ENCODE measurements at places on chromosomes 6 and 20. TPM values are rescaled to one million over a fixed set of nuclear protein-coding genes. Genes with fewer than 3 reads are reported as not detected.

- no peak for DNase-seq
These were observed 11.4 kb upstream of the MMS22L start for GRCh38 chr6:97294451-97294850.

PRSS16 gene
- total RNA-seq, result 0.98 TPM

GRCh38 chr6:138272533-138273315, 54.4 kb upstream of the PBOV1 start:
- DNase-seq, result no peak

GRCh38 chr20:19008497-19008896, 194.9 kb downstream of the SCP2D1 start:
- DNase-seq, result no peak

ECT2L gene
- not detected for total RNA-seq

DNA sequence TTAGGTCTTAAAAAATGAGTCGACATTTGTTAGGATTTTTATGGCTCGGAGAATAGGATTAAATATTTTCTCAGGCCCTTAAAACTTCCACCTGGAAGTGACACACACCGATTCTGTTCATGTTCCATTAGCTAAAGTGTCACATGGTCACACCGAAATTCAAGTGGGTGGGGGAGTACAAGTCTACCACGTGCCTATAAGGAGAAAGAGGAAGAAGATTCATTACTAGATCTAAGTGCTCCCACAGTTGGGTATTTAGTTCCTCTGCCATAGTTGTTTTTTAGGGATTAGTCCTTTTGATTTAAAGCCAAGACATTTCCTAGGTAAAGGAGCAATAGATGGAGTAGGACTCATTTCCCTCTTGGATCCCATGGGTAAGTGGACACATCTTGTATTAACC, 4.9 kb upstream of the TOX2 start:
- no peak for DNase-seq
